ENCODE measurements at places on chromosomes 1 and 21. TPM values are rescaled to one million over a fixed set of nuclear protein-coding genes. Genes with fewer than 3 reads are reported as not detected.

ADAMTS5 gene
- total RNA-seq = 27.6 TPM

CHML gene
- 13.2 TPM for total RNA-seq

KRTAP12-2 gene
- total RNA-seq = not detected

S100B gene
- not detected for total RNA-seq

KRTAP6-2 gene
- total RNA-seq = not detected

SPTA1 gene
- not detected for total RNA-seq

CLDN17 gene
- total RNA-seq = not detected

DIO1 gene
- not detected for total RNA-seq

CFHR3 gene
- total RNA-seq = not detected

BECN2 gene
- not detected for total RNA-seq

CC2D1B gene
- total RNA-seq = 25.2 TPM

WDR4 gene
- 14.0 TPM for total RNA-seq

CACHD1 gene
- 4.4 TPM for total RNA-seq

NHLH1 gene
- total RNA-seq = 0.20 TPM

DARS2 gene
- 23.5 TPM for total RNA-seq

HTR6 gene
- not detected for total RNA-seq

RIPPLY3 gene
- not detected for total RNA-seq

ORC1 gene
- 17.2 TPM for total RNA-seq

SV2A gene
- 9.4 TPM for total RNA-seq

PAPPA2 gene
- total RNA-seq = 2.2 TPM

SNX7 gene
- 38.5 TPM for total RNA-seq

LRRN2 gene
- not detected for total RNA-seq

INSRR gene
- total RNA-seq = not detected

CADM3 gene
- total RNA-seq = 0.20 TPM

OR2G6 gene
- total RNA-seq = not detected

LRRC71 gene
- total RNA-seq = not detected

AURKAIP1 gene
- 113 TPM for total RNA-seq

DENND1B gene
- 5.5 TPM for total RNA-seq

LEFTY1 gene
- not detected for total RNA-seq

LCE1C gene
- total RNA-seq = not detected

FAM72D gene
- 2.2 TPM for total RNA-seq

PTGS2 gene
- total RNA-seq = 7.6 TPM

ANKRD45 gene
- not detected for total RNA-seq

DIRAS3 gene
- 0.78 TPM for total RNA-seq

NUDC gene
- 18.7 TPM for total RNA-seq

SPRR2G gene
- not detected for total RNA-seq

SPRR1B gene
- not detected for total RNA-seq

DCLRE1B gene
- 5.9 TPM for total RNA-seq

SMIM1 gene
- total RNA-seq = 0.39 TPM

SLC16A4 gene
- 6.3 TPM for total RNA-seq

ROR1 gene
- total RNA-seq = 41.2 TPM

FCRL6 gene
- total RNA-seq = not detected

SH2D1B gene
- under 0.01 TPM for total RNA-seq

PTPN22 gene
- total RNA-seq = 0.37 TPM

CD1C gene
- not detected for total RNA-seq

KDF1 gene
- total RNA-seq = not detected

BEND5 gene
- total RNA-seq = 1.1 TPM

All from subcutaneous preadipocyte (primary cell).